Epithelial cell of esophagus (primary cell): ENCODE measurements at places on chromosomes 6 and 20.

DNA sequence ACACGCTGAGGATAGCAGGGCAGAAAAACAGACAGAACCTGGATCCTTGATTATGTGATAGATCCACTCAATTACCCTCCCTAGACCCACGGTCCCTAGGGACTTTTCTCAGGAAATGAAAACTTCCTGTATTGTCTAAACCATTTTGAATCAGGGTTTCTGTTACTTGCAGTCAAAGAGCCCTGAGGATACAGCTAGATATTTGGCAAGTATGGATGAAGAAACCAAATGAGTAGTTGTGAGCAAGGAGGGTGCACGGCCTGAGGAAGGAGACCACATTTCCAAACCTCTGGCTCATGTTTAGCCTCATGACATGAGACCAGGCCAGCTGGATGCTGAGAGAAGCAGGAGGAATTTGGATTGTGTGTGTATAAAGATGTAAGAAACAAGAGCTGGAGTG is 91.6 kb downstream of the MRPL14 start:
- DNase-seq: peak; percentile 56

DNA sequence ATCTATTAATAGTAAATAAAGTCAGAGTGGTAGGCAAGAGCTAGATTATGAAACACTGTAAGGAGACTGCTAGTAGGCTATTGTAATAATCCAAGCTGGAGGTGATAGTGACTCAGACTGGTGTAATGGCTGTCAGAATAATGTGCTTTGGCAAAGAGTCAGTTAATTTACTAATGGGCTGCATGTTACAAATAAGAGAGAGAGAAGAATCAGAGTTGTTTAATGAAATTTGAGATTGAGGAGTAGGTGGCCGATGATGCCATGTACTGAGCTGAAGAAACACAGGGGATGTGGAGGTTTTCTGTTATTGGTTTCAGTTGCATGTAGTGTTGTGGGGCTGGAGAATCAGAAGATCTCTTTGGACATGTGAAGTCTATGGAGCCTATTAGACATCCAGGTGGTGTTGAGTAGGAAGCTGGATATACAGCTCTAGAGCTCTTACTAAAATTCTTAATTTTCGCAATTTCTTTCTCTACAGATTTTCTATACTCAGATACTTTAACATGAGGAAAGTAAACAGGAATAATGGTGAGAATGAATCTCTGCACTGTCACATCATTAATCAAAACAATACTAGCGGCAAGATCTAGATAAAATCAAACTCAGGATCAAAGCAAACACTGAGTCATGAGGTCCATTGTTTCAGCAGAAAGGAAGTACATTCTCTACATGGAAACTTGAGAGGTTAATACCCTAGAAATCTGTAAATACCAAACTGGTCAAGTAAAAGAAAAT is 167.7 kb downstream of the SIM1 start:
- peak; percentile 93 for DNase-seq

DNA sequence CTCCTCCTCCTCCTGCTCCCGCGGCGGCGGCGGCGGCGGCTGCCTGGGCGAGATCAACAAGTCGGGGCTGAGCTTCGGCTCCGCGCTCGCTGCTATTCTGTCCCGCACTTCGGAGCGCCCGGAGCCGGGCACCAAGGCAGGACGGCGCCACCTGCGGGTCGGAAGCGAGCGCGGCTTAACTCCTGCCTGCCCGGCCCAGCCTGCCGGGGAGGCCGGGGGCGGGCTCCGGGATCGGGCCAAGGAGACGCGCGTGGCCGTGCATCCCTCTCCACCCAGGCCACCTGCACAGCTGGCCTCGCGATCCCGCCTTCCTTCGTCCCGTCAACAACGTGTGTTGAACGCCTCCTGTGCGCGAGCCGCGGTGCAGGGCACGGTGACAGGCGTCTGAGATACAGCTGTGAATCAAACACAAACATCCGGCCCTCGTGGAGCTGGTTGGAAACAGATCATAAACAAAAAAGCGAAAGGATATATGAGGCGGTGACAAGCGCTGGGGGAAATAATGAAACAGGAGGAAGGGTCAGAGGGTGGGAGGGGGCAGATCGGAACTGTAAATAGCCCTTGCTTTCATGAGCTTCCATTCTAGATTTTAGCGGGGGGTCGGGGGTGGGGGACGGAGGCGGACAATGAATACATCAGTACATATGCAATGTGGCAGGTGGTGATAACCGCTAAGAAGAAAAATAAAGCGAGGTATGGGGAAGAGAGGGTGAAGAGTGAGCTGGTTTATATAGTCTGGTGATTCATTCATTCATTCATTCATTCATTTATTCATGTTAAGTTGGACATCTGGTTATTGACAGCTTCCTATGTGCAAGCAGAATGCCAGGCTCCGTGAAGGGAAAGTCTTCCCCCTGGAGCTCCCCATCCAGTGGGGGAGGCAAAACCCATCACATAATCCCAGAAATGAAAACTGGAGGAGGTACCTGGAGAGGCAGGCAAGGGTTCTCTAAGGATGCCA is 2.0 kb upstream of the KCNB1 start:
- peak; percentile 85 for DNase-seq

DNA sequence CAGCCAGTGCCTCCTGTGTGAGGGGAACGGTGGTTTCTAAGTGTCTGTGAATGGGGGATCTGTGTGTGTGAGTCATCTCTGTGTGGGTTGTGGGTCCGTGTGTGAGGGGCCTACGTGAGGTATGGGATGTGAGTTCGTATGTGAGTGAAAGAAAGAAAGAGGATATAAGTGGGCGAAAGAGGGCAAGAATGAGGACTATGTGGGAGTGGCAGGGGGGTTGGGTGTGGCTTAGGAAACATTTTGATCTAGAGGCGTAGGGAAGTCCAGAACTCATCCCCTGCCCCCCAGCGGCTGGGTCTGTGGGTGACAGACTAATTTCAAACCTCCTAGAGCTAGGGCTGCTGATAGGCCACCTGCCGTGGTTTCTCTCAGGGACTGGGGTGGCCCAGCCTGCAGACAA is 35.5 kb downstream of the DHX35 start:
- DNase-seq: no peak

DNA sequence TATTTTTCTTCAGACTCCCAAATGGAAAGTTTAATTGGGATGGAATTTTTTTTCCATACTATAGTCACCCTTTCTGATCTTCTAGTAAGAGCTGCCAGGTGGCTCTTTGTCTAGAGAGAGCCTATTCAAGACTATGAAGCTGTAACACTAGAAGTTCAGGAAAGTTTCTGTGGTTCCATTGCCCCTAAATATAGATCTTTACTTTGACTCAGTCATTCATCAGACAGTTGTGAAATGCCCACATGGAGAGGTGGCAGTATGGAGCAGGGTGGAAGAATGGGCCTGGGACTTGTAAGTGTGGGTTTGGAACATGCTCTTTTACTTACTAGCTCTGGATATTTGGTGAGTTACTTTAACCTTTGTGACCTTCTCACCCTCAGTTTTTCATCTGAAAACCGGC is 87.8 kb downstream of the CTNNBL1 start:
- peak; percentile 48 for DNase-seq

DNA sequence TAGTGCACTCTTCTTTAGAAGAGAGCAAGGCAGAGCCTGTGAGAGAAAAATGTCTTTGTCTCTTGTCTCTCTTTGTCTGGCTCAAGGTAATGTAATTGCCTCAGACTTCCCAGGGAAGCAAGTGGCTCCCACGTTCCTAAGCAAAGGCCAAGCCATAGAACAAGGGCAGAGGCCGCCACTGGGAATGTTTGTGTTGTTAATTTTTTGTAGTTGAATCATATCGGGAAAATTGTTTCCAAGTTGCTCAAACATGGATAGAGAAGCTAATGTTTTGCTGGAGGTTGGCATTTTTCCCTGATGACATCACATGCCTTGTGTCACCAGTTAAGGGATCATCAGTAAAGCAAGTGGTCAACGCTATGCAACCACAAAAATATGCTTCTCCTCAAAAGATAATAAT is 211.5 kb upstream of the FOXA2 start:
- DNase-seq: peak; percentile 92
